Activated CD4-positive, alpha-beta T cell treated with anti-CD3 and anti-CD28 coated beads for 4 hours (primary cell): ENCODE measurements at places on chromosomes 7 and 10.
A peak's percentile ranks its signal among the peaks of the same experiment; 100 is the strongest.

DNA sequence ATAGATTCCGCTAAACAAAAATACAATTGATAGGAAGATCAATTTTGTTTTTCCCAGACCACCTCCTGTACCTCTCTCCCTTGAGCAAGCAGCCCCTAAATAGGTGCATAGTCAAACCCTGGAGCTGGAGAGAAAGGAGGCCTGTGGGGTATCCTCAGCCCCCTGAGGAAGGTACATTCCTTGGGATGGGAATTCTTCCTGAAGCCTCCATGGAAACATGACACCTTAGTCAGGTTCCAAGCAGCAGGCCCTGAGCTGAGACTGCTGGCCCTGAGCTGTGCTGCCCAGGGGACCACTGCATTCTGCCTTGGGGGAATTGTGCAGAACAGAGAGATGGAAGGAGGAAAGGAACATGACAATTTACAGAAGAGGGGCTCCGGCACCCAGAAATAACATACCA is 7.4 kb downstream of the HNRNPF start:
- no peak for DNase-seq

GRCh38 chr10:103231047-103231551 is 14.6 kb upstream of the RPEL1 start:
- DNase-seq = no peak

DNA sequence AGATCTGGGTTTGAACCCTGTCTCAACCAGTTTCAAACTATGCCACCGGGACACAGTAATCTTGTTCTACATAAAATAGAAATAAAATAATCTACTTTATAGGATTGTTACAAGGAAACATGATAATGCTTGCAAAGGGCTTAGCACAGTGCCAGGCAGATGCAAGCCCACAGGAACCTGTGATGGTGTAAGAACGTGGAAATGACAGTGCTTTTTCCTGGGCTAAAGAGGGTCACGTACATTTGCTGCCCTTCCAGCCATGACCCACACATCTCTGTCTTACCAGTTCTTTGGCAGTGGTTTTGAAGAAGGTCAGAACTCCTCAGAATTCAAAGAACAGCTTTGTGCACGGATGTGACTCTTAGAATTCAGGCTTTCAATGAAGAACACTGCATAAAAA is 282.9 kb downstream of the CSTF2T start:
- DNase-seq = no peak

DNA sequence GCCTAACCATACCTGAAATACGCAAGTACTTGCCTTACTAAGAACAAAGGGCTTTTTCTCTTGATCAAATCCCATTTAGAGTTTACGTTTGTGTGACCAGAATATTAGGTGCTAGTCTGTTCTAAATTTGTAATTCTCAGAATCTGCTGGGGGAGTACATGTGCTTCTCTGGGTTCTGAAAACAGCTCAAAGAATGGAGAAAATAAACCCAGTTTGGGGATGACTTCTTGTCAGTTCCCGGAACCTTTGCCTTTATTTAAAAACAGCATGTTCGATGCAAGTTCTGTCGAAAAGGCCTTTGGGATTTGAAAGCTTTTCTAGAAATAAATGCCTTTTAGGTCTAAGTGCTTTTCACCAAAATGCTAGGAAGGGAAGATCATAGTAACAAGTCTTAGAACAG is 147.0 kb downstream of the ARID5B start:
- DNase-seq = no peak

GRCh38 chr10:60575105-60575504 is 185.4 kb upstream of the ANK3 start:
- no peak for DNase-seq

DNA sequence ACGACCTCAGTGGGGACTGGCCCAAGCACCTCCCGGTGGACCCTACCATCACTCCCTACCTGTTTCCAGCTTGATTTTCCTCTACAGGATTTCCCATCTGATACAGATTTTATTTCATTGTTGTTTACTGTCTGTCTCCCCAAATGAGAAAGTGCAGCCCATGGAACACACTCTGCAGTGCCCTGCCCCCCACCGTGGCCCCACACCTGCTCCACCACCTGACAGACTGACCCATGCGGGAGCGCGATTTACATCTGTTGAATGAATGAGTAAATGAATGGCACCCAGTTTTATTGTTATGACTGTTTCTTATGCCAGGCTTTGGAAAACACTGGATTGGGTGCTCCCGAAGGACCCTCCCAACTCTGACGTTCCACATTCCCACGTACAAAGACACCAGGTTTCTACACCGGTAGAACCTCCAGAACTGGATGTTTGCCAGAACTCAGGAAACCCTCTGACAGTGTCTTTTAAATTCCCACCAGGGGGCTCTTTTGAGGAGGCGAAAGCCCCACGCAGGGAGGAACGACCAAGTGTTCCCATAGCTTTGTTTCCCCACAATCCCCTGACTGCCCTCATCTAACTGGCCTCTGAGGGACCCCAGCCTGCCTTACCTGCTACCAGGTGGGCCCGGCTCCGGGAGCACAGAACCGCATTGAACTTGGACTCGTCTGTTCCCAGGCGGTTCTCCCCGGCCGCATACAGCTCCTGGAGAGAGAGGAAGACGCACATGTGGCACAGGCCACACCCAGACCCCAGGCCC is 29.0 kb downstream of the PLAC9 start:
- peak; percentile 8 for DNase-seq

- no peak for DNase-seq
These were observed 4.2 kb downstream of the PHTF2 start for GRCh38 chr7:77802557-77803405.

DNA sequence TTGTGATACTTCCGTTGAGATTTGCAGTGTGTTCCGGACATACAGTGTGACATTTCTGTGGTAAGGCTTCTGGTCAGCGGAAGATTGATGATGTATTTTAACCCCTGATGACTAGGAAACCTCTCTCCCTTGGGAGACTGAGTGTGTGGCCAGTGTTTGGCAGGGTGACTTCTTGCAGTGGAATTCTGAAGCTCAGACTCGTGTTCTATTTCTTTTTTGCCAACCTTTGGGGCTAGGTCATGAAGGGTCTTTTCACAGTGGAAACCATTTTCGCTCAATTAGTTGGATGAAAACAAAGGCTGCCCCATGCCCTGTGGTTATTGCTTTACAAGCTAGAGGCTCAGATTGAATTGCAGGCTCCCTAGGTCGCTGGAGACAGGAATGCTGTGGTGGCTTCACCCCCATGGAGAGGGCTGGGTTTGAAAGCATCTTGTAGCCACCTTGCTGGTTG is 288.9 kb downstream of the BBS9 start:
- DNase-seq = no peak

GRCh38 chr7:193481-194251 is 1.3 kb downstream of the FAM20C start:
- DNase-seq = no peak

DNA sequence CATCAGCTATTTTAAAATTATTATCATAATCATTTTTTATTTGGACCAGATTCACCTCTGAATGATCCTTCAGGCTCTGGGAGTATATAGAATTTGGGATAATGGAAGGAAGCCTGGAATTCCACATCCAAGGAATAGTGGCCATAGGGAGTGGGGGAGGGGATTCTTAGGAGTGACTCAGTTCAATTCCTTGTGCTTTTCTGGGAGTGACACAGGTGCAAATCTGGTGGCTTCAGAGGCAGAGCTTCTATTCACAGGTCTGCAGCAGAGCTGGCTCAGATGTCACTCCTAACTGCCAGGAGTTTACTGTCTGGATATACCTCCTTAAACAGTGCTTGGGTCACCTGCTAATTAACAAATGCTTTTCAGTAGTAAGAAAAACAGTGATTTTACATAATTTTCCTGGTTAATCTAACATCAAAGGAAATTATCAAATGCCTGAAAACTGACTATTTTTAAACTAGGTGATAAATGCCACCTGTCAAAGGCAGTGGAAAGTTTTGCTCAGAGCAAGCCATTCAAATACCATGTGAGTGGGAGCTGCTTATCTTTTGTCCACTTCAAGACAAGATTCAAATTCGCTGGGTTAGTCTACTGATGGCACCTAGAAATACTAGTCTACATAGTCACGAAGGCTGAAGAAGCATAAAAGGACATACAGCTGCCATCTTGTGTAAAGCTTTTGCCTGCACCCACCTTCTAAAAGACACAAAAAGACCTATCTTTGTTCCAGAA is 106.7 kb upstream of the LAMB4 start:
- no peak for DNase-seq

DNA sequence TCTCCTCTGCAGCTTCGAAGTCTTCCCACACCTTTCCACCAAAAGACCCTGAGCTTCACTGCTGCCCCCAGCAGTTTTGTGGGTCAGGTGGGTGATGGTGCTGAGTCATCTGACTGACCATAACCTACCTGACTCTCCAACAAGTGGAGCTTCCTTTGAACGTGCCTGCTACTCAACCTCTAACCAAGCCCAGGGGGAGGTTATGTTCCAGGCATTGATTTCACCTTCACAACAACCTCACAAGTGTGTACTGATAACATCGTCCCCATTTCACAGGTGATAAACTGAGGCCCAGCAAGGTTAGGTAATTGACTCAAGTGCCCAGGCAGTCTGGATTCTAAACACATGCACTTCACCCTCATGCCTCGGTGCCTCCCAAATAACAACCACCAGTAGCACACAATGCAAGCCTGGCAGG is 66.7 kb downstream of the DLG5 start:
- DNase-seq = no peak

GRCh38 chr10:110617425-110618229 is 26.5 kb upstream of the RBM20 start:
- DNase-seq = no peak

DNA sequence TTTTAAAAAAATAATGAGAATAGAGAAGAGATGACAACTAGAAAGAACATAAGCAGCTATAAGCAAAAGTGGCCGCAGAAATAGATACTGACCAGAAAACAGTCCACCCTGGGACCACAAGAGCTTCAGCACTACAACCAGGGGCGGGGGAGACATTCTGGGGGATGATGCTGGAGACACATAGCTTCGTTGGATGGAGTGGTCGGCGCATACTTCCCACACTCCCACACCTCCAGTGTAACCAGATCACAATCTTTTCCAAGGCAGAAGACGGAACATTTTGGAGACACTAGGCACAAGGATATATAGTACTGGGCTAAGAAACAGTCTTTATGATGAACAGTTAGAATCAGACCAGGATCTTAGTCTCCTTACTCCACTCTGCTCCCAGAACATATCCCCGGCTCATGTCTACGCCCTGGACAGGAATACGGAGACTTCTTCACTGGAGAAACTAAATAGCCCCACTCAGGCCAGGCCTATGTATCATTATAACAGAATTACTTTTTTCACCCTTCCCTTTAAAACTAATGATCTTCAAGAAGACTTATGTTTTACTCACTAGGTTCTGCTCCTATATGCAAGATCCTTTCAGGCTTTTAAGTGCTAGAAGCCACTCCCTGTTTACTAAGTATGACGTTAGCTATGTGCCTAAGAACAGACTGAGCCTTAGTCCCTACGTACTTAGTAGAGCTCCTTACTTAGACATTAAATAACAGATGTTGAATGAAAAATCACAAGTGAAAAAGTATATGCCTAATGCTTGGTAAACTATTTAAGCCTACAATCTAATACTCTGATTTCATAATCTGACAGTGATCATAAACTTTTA is 169.6 kb downstream of the SRPK2 start:
- no peak for DNase-seq

GRCh38 chr7:138799336-138800000 is 1.5 kb upstream of the ATP6V0A4 start:
- no peak for DNase-seq

GRCh38 chr10:5466451-5467206 is 32.7 kb downstream of the CALML5 start:
- no peak for DNase-seq

- no peak for DNase-seq
These were observed 166.8 kb downstream of the USP6NL start for GRCh38 chr10:11444531-11445228.

DNA sequence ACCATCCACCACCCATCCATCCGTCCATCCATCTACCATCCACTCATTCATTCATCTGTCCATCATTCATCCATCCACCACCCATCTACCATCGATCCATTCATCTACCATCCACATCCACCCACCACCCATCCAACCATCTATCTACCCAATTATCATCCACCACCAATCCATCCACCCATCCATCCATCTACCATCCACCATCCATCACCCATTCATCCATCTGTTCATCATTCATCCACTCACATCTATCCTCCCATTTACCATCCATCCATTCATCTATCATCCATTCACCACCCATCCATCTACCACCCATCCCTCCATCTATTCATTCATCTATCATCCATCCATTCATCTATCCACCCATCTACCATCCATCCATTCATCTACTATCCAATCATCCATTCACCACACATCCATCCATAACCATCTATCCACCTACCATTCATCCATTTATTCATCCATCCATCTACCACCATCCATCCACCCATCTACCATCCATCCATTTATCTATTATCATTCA is 188.8 kb downstream of the JCAD start:
- no peak for DNase-seq

- DNase-seq = peak; percentile 58
These were observed 43.4 kb downstream of the PRF1 start for GRCh38 chr10:70558871-70559810.

GRCh38 chr10:47357911-47358310 is 9.7 kb downstream of the RBP3 start:
- DNase-seq = no peak

GRCh38 chr7:50394315-50394714 is 55.8 kb downstream of the FIGNL1 start:
- DNase-seq = no peak

DNA sequence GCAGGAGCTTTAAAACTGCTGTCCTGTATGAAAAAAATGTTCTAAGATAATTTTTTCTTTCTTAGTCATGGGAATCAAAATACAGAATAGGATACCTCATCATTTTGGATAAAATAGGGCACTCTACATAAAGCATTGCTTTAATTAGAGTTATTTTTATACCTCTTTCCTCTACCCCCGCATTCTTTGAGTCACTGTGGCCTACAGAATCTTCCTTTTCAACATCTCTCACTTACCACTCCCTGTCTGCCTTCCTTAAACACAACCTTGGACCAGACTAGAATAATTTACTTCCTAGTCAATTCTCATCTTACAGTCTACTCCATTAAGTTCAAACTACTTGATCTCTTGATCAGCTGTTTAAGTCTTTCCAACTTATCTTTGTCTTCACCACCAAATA is 462.3 kb downstream of the PHTF2 start:
- DNase-seq = no peak

GRCh38 chr7:65265933-65266519 is 107.6 kb upstream of the ZNF92 start:
- DNase-seq = no peak

- DNase-seq = no peak
These were observed 111.0 kb downstream of the SMURF1 start for GRCh38 chr7:99032928-99033327.

GRCh38 chr7:13290975-13291374 is 603.5 kb downstream of the ARL4A start:
- no peak for DNase-seq

GRCh38 chr10:118689070-118689858 is 65.5 kb downstream of the CACUL1 start:
- no peak for DNase-seq

DNA sequence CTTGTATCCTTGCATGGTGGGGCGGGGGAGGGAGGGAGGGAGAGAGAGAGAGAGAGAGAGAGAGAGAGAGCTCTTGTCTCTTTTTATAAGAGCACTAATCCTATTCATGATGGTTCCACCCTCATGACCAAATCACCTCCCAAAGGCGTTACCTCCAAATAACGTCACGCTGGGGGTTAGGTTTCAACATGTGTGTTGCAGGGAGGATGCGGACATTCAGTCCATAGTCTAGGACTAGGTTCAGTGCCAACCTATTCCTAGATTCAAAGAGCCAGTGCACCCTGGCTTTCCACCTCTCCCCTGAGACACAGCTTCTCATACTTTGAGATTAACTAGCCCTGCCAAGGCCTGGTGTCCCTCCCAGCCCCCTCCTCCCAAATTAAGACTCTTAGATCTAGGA is 123.0 kb downstream of the GRK5 start:
- DNase-seq = no peak

- no peak for DNase-seq
These were observed 44.5 kb downstream of the KCNMA1 start for GRCh38 chr10:77592946-77593636.
